ENCODE measurements at places on chromosomes 6 and 20. TPM values are rescaled to one million over a fixed set of nuclear protein-coding genes. Genes with fewer than 3 reads are reported as not detected.

Gene FNDC1
- total RNA-seq, result not detected

Gene SH3BGRL2
- total RNA-seq, result 3.8 TPM

Gene TNNC2
- total RNA-seq, result not detected

Gene SIM1
- not detected for total RNA-seq

Gene PDE10A
- 2.1 TPM for total RNA-seq

GRCh38 chr6:74967821-74968220, 238.0 kb downstream of the COL12A1 start:
- DNase-seq, result no peak

- peak; percentile 53 for DNase-seq
Observed at GRCh38 chr6:3749977-3750316, 1.6 kb downstream of the PXDC1 start.

DNA sequence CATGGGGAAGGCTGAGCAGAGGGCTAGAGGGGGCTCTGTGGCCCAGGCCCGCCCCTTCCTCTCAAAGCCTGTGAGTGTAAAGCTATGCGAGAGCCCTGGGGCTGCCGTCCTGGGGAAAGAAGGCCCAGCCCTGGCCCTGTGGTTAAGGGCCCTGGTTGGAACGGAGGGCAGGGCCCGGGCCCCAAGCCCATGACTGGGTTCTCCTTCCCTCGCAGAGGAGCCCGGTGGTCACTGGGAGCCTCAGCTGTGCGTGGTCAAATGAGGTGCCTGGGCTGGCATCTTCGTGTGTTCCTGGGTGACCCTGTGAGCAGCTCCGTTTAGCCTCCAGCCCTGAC, 56.0 kb downstream of the SMOC2 start:
- DNase-seq, result no peak

- DNase-seq, result peak; percentile 75
Observed at GRCh38 chr20:12966468-12967085, 42.2 kb upstream of the SPTLC3 start.
